ENCODE measurements at places on chromosomes 5 and 9.
A peak's percentile ranks its signal among the peaks of the same experiment; 100 is the strongest.

- DNase-seq: no peak
Measured at GRCh38 chr9:127129073-127129717, 6.8 kb upstream of the ANGPTL2 start.

DNA sequence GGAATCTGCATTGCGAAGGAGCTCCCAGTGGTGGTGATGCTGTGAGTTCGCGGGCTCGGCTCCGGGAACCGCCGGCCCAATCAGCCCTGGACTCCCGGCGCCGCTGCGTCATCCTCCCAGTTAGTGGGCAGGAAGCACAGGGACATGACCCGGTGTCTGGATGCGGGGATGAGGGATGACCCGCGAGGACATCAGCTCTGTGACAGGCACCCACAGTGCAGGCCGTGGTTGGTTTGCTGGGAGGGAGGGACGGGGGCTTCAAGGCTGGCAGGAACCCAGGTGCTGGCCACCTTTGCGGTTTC lies 996 bp downstream of the NXNL2 start:
- DNase-seq: no peak

GRCh38 chr5:73420666-73421065 lies 27.9 kb downstream of the FOXD1 start:
- DNase-seq: no peak

- DNase-seq: no peak
Measured at GRCh38 chr9:96015876-96016686, 140.6 kb downstream of the ERCC6L2 start.

DNA sequence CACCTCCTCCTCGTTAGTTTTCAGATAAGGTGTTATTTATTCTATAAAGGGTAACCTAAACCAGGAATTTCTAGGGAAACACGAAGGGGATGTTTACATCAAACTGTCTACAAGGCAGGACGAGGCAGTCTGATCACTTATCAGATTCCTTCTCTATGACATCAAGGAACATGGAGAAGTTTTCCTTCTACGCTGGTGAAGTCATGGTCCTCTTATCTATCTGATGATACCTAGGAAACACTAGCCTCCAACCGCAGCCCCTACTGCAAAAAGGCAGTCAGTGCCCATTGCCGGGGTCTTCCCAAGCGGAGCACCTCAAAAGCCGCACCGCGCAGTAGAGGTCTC lies 1.5 kb downstream of the MPDZ start:
- no peak for DNase-seq

GRCh38 chr9:68973619-68974018 lies 40.3 kb downstream of the PRKACG start:
- no peak for DNase-seq

GRCh38 chr9:26171691-26172090 lies 493.4 kb upstream of the TUSC1 start:
- DNase-seq: no peak

DNA sequence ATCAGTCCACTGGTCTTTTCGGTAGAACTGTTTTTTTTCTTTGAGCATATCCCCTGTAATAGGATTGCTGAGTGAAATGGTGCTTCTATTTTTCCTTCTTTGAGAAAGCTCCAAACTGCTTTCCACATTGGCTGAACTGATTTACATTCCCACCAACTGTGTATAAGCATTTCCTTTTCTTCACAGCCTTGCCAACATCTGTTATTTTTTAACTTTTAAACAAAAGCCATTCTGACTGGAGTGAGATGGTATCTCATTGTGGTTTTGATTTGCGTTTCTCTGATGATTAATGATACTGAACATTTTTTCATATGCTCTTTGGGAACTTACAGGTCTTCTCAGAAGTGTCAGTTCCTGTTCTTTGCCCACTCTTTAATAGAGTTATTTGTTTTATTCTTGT lies 764.7 kb downstream of the MTRR start:
- no peak for DNase-seq

DNA sequence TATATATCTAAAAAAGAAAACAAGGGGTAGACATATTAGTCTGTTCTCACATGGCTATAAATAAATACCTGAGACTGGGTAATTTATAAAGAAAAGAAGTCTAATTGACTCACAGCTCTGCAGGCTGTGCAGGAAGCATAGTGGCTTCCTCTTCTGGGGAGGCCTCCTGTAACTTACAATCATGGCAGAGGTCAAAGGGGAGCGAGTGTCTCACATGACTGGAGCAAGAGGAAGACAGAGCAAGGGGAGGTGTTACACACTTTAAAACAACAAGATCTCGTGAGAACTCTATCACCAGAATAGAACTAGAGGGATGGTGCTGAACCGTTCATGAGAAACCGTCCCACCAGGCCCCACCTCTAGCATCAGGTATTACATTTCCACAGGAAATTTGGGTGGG lies 616.8 kb downstream of the TLE4 start:
- DNase-seq: no peak

DNA sequence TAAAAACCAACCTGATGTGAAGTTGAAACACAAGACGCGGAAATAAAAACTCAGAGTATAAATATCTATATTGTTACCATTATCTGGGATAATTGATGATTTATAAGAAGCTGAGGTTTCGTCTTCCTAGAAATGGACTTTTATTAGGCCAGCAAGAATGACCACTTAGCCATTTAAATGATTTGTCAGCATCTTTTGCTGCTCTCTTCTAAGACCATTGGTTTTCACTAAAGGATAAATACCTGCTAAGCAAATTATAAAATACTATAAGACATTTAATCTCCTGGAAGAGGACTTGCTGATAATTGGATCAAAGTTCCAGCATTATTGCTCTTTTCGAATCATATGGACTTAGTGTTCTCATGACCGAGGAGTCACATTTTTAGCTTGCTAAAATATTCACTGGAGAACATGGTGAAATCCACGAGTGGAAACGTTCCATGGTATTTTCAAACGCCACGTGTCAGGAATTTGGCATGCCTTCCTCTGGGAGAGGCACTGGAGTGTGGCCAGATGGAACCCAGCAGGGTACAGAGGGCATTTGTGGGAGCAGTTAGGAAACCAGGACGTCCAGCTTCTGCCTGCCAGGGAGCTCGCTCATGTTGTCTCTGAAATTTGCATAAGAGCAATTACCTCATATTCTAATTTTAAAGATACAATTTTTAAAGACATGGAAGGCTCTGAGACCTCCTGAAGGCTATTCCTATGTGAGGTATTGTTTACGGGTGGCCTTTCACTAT lies 43.1 kb downstream of the TNFAIP8 start:
- DNase-seq: no peak

DNA sequence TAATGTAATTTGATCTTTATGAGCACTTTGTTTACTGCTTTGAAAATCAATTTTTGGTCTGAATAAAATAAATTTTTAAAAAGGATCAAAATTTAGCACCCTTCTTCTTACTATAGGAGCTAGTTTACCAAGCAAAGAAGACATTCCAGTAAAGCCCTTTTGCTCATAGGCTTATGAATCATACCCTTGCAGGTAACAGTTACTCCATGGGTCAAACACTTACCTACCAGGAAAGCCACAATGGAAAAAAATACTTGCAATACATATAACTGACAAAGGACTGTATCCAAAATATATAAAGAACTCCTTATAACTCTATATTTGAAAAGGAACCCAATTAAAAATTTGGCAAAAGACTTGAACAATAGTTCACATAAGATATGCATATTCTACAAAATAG lies 66.6 kb downstream of the SHOC1 start:
- no peak for DNase-seq

GRCh38 chr5:87732875-87733768 lies 320.4 kb upstream of the CCNH start:
- DNase-seq: no peak

GRCh38 chr5:61669531-61669930 lies 337.5 kb downstream of the ZSWIM6 start:
- DNase-seq: no peak

- no peak for DNase-seq
Measured at GRCh38 chr9:19184144-19184917, 46.2 kb upstream of the DENND4C start.

- no peak for DNase-seq
Measured at GRCh38 chr5:129345213-129345924, 114.7 kb upstream of the ADAMTS19 start.

GRCh38 chr9:2356041-2356790 lies 265.4 kb upstream of the VLDLR start:
- no peak for DNase-seq

GRCh38 chr5:2891781-2892180 lies 140.3 kb upstream of the IRX2 start:
- DNase-seq: no peak

- no peak for DNase-seq
Measured at GRCh38 chr5:139710319-139711066, 62.3 kb downstream of the CXXC5 start.

DNA sequence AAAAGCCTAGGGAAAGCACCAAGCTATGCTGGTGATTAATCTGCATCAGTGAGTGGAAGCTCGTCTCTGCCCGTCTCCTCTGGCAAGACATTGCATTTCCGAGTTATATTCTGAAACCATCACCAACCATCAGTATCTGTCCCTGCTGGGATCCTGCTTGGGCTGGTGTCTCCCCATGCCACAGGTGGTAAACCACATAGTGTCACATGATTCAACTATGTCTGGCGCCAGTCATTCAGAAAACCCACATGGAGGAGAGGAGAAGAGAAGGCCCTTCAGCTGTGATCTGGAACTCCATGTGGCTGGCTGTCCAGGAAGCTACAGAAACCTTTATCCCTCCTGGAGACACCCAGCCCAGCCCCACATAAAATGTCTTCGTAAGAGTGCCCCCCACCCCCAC lies 4.8 kb downstream of the IL9 start:
- DNase-seq: no peak

DNA sequence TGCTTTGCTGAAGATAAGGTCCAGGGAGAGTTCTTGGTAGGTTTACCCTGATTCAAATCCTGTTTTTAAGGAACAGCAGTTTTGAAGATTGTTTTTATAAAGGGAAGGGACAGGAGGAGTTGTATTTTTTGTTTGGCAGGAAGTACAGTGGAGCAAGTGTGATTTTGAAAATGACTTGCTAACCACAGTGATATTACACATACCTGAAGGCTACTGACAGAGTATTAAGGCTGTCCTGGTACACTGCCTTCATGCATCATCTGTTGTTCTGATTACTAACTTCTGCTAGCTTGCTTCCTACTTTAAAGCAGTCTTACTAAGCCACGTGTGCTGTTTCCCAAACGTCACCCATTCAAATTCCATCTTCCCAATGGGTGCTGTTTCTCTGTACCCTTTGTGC lies 559.5 kb upstream of the SGCD start:
- no peak for DNase-seq

- no peak for DNase-seq
Measured at GRCh38 chr9:3795556-3795955, 269.8 kb upstream of the RFX3 start.

- DNase-seq: no peak
Measured at GRCh38 chr5:35835796-35836742, 20.6 kb upstream of the IL7R start.

DNA sequence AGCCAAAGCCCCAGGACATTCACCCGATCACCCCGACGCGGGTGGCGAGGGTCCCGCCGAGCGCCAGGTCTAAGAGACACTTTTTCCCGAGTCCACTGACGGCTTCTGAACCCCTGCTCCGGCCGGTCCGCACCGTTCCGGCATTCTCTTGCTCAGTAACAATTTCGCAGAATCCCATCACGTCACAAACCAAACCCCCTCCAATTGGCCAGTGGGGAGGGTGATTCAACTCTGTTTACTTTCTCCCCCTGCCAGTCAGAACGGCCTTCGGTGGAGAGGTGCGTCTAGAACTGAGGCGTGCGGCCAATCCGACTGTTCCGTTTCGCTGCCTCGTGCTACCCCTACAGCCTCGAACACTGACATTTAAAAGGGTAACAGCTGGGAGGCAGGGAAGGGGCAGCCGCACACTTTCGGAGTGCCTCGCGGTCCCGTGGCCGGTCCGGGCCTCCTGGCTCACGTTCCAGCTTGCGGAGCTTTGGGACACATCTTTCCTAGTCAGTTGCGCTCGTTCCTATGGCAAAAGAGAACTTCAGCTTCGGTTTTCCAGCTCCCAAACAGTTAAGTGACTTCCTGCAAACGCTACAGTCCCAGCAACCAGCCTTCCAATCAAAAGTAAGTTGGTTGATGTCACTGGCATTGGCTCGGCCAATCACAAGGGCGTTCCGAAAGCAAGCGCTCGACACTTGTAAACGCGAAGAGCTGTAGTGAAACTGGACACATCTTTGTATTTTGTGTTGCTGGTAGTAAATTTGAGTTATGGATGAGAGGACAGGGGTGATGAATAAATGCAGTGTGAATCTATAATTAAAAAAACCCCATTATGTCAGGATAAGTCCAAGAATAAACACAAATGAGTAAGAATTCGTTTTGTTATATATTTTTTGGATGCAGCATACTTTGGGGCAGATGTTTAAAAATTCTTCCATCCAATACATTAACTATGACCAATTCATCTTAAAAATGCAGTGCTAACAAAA lies at the start of gene KLF9:
KLF9 (minus strand) TSS at position 859 of the 977 bp plus-strand sequence. CDS start 1,294 bp downstream, outside the sequence.
- peak; percentile 48 for DNase-seq

DNA sequence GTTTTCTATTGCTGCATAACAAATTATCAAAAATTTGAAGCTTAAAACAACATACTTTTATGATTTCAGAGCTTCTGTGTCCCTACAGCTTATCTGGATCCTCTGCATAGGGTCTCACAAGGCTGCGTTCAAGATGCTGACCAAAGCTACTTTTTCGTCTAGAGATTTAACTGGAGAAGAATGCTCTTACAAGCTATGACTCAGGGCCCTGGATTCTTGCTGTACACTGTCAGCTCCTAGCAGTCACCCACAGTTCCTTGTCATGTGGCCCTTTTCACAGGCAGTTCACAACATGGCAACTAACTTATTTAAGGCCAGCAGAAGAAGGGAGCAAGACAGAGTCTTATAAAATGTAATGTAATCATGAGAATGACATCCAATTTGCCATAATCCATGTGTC lies 70.8 kb upstream of the FAM174A start:
- DNase-seq: no peak

- DNase-seq: no peak
Measured at GRCh38 chr9:100554935-100555401, 22.9 kb upstream of the CAVIN4 start.

DNA sequence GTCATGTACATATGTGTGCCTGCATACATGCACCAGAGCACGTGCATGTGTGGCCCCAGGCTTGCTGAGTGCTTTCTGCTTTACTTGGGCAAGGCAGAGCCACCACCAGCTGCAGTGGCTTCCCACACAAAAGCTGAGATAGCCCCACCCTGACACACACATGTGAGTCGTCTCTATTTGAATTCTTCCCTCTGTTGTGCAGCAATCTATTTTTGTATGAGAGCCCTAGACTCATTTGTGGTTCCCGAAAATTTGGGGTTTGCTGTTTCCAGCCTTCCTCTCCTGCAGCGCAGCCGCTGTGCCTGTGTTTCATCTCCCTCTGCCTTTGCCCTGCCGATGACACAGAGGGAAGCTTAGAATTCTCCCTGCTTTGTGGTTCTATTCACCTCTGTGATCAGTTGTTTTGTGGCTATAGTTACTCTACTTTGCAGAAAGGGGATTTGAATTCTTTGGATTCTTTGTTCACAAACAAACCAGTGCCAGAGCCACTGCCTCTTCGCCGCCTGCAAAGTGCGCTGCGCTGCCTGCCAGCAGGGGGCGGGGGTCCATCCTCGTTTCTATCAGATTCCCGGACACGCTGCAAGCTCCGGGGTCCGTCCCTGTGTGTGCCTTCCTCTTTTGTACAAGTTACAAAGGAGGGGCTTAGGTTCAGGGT lies 95.8 kb upstream of the DAP start:
- DNase-seq: peak; percentile 87
